Stimulated activated CD4-positive, alpha-beta T cell treated with anti-CD3 and anti-CD28 coated beads, Interleukin-1b, Interleukin-23, amount 100 ng/mL, for 48 hours (primary cell): ENCODE measurements at places on chromosomes 6 and 20.

GRCh38 chr20:22630701-22631100 is 46.3 kb upstream of the FOXA2 start:
- no peak for DNase-seq

GRCh38 chr6:119346450-119346849 is 3.1 kb downstream of the MAN1A1 start:
- no peak for DNase-seq

DNA sequence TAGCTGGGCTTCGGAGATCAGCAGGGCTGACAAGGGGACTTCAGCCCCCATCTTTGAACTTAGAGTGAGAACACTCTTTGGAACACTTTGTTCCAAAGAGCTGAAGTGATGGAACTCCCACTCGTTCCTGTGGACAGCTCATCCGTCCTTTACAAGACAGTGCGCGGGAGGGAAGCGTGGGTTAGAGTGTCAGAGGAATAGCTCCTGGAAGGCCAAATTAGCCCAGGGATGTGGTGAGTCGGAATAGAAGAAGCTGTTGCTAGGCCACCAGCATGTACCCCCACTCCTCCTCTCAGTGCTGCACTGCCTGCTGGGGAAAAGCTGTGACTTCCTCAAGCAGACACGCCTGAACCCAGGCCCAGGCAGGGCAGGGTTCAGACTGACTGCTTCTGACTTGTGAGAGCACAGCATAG is 1.7 kb downstream of the SDCBP2 start:
- no peak for DNase-seq

DNA sequence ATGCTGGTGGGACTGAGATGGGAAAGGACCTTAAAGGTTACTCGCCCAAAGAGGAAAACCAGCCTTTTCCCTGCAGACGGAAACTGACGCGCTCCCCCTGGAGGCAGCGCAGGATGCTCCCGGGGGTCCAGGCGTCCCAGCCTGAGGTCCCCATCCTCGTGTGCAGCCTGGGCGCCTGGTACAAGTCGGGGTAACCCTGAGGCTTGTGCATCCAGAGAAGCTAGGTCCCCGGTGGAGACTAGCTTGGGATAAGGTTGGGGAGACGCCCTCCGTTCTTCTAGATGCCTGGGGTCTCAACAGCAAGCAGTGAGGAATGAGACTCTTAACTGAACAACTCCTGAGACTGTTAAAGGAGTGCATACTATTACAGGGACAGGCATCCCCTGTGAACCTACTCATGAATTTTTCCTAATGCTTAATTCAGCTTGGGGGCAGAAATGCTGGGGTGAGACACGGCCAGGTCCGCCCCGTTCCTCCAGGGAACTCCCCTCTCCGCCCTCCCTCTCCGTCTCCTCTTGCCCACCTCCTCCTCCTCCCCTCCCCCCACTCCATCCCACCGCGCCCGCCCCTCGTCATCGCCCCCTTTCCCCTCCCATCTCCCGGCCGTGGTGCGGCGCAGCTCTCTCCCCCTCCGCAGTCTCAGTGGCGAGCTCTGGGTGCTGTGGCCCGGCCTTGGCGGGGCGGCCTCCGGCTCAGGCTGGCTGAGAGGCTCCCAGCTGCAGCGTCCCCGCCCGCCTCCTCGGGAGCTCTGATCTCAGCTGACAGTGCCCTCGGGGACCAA is at the start of gene PRSS35:
Gene PRSS35 (plus strand): TSS at position 634 of the 781 bp plus-strand sequence. CDS start 10,908 bp downstream, outside the sequence.
- no peak for DNase-seq

- no peak for DNase-seq
These were observed 2.5 kb upstream of the NELFCD start for GRCh38 chr20:58978351-58979190.

DNA sequence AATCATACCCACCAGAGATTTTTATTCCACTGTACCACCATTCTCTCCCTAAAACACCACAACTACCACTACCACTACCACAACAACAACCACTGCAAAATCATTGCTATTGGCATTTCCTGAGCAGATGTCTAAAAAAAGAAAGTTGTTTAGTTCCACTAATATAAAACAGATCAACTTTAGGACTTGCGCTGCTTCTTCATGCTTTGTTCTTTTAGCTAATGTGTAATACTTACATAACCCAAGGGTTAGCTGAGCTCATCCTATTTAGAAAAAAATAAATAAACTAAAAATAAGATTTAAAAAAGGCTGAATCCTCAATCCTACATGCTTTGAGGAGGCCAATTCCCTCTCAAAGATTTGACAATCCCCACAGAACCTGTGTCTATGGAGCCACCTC is 11.4 kb downstream of the IYD start:
- DNase-seq: no peak

- DNase-seq: no peak
These were observed 11.5 kb downstream of the RNF146 start for GRCh38 chr6:127277878-127278843.

- DNase-seq: no peak
These were observed 110.3 kb downstream of the SOD2 start for GRCh38 chr6:159582736-159583135.

DNA sequence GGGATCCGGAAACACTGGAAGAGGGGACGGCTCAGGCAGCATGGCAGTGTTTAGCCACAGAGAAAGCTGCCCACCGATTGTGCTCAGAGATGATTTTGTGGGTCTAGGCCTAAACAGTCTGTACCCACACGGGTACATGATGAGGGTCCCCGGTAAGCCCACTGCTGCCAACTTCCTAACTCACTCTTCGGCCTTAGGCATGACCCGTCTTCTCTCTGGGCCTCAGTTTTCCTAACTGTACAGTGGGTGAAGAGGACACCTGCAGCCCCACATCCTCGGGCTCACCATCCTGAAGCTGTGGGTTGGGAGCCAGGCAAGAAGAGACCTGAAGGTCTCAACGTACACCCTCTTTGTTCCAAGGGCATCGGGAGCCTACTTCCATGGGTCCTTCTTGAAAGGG is 6.5 kb downstream of the FOXP4 start:
- no peak for DNase-seq

- DNase-seq: no peak
These were observed 74.2 kb upstream of the VSTM2L start for GRCh38 chr20:37828684-37829083.

DNA sequence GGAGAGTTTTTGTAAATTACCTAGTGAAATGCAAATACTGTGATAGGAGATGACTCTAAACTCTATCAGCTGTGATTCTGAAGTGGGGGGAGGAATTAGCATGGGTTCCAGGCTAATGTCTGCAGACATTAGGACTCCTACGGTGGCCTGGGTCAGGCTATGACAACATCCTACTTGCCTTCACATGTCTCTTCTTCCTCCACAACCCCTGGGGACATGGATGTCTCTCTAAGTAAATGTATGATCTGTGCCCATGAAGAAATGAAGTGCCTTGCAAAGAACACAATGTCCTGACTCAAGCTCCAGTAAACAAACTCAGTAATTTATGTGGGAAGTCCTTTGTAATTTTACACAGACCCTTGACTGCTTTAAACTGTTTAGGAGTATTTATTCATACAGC is 165.8 kb upstream of the EEF1E1 start:
- DNase-seq: no peak

DNA sequence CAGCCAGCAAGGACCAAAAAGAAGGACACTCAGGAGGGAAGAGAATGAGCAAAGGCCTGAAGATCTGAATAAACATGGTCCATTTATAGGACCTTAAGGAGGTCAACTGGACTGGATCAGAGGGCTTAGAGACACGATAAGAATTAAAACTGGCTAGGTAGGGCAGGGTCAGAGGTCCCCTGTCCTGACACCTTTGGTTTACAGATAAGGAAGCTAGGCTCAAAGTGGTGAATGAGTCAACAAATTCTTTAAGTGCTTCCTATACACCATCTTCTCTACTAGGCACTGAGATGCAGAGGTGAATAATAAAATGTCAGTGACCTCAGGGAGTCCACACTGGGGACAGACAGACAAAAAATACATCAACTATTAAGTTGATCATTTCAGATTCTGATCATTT is 70.3 kb downstream of the HIVEP2 start:
- DNase-seq: no peak

- DNase-seq: no peak
These were observed 143.4 kb upstream of the SOX4 start for GRCh38 chr6:21450149-21450548.

GRCh38 chr6:422433-423054 is 31.0 kb downstream of the IRF4 start:
- DNase-seq: peak; percentile 82

GRCh38 chr6:132084811-132085509 is 133.8 kb upstream of the CCN2 start:
- DNase-seq: no peak

- no peak for DNase-seq
These were observed 40.4 kb upstream of the BPIFA2 start for GRCh38 chr20:33127422-33128097.

GRCh38 chr6:15911753-15912504 is 217.0 kb upstream of the MYLIP start:
- DNase-seq: peak; percentile 74

GRCh38 chr6:42627674-42628073 is 63.8 kb downstream of the UBR2 start:
- DNase-seq: no peak

DNA sequence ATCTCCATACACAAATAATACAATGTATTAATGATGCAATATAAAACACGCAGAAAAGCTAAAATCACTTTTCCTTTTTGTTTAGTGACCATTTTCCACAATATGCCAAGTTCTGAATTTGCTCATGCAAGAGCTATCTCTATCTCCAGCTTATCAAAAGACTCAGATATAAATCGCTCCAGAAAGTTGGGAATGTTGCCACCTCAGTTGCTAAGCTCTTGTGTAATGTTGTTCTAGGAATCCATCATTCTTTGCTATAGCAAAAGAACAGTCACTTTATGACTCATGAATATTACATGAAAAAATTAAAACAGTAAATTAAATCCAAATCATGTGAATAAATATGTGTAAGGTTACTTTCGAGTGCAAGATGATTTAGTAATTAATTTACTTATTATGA is 8.7 kb downstream of the PLAGL1 start:
- no peak for DNase-seq

GRCh38 chr6:2247664-2248063 is 2.3 kb upstream of the GMDS start:
- no peak for DNase-seq

DNA sequence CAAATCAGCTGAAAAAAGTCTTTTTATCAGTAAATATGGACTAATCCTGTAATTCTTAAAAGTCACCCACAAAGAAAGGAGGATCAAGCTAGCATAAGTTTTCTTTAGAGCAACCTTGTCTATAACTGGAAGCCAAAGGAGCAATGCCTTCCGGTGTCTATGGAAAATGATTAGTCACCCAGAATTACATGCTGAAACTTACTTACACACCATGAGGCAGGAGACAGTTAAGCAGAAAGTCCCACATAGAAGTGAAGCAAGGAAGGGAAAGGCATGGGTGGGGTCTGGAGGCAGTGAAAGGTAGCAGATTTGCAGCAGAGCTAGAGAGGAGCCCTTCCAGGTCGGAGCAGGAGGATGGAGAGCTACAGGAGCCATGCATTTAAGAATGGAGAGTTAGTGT is 153.7 kb upstream of the RIPOR2 start:
- no peak for DNase-seq

GRCh38 chr20:32648761-32649650 is 24.7 kb downstream of the C20orf203 start:
- DNase-seq: no peak

DNA sequence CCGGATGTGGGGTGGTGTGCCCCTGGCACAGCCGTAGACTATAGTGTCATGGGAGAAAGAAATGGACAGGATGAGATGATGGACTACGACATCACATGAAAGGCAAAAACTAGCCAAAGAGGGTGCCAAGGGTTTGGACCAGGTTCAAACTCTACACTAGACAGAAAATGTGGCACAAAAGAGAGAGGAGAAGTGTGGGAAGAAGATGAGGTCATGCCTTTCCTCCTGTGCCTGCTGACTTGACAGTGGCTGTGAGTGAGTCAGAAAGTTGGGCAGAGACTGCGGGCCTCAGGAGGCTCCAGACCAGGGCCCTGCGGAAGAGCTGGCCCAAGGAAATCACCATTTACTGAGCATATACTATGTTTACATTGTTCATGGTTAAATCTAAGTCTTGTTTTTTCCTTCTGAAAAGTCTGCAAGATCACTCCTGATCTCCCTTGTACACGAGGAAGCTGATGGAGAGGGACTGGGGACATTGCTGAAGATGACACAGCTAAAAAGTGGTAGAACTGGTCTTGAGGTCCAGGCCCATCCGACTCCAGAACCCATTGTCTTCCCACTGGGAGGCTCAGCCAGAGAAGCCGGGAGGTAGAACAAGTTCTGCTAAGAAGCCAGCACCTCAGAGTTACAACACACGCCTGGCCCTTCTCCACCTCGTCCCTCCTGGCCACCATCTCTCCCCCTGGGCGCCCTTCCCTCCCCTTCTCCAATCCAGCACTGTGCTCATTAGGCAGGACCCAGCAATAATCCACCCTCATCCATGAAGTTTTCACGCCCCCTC is 35.6 kb downstream of the CNKSR3 start:
- no peak for DNase-seq

GRCh38 chr6:141426400-141426980 is 706.2 kb upstream of the GJE1 start:
- DNase-seq: no peak

DNA sequence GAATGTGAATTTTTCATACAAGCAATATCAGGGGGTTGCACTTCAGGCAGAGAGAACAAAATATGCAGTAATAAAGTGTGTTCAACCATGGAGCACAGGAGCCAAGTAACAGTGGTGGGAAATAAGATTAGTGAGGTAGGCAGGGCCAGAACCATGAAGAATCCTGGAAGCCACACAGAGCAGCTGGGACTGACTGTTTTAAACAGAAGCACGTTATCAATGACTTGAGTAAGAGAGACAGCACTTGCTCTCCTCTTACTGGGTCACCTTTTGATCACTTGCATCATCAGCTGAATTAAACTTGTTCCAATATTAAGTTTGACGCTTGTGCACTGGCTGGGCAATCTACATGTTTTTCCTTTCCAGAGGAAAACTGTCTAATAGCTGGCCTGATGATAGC is 238.5 kb downstream of the TBX18 start:
- no peak for DNase-seq

DNA sequence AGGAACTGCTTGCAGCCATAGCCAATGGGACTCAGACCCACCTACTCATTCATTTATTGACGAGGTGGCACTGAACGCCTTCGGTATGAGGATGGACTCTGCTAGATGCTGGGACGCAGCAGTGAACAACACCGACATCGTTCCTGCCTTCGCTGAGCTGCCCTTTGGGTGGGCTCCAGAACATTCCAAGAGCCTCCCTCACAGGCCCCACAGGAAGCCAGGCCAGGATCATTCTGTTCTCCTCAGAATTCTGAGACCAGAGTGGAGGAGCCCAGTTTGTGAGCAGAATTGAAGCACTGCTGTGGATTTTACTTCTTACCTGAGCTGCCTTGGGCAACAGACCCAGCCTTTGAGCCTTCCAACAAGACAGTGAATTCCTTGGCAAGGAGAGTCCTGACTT is 82.1 kb downstream of the KCNB1 start:
- no peak for DNase-seq

- no peak for DNase-seq
These were observed 555 bp downstream of the FAM120B start for GRCh38 chr6:170307080-170307545.
